ENCODE measurements at places on chromosomes 3 and 15. TPM values are rescaled to one million over a fixed set of nuclear protein-coding genes. Genes with fewer than 3 reads are reported as not detected.

Gene MYLK
- total RNA-seq, result 155 TPM

Gene VGLL3
- 15.6 TPM for total RNA-seq

Gene MAP4
- 165 TPM for total RNA-seq

Gene LRRC15
- total RNA-seq, result under 0.01 TPM

Gene SIAH2
- 36.5 TPM for total RNA-seq

Gene CHAC1
- 47.9 TPM for total RNA-seq

Gene FANCD2OS
- total RNA-seq, result not detected

Gene TP63
- total RNA-seq, result 0.25 TPM

Gene TGFBR2
- total RNA-seq, result 36.0 TPM

All from mesangial cell (primary cell).